ENCODE measurements at places on chromosomes 12 and 14. TPM values are rescaled to one million over a fixed set of nuclear protein-coding genes. Genes with fewer than 3 reads are reported as not detected.

The OAS2 gene
- total RNA-seq, result 20.6 TPM

DNA sequence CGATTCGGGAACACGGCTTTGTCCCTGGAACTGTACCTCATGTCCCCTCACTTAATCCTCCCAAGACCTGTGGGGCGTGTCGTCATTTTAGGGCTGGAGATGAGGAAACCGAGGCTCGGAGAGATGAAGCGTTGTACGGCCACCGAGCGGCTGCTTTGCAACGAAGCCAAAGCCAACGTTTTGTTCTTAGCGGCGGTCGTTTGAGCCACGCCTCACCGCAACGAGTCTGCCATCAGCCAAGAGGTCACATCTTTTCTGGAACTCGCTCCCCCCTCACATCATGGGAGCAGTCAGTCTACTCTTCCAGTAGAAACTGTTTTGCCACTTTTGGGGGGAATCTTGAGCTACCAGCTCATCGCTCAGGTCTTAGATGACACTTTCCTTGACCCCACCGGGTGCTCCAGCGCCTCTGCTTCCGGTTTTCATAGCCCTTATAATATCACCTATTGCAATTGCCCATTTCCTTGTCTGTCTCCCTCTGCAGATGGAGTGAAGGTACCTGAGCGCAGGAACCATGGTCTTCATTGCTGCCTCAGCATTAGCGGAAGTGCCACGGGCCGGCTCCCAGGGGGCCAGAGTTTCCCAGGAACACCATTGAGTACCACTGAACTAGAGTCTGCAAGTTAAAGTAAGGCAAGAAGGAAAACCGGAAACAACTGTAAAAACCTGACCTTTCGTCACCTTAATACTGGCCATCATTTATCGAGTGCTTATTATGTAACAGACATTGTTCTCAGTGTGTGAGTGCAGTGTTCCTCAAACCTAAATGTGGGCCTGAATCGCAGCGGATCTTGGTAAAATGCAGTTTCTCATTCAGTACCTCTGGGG, 19.6 kb downstream of the NINJ2 start:
- no peak for ATAC-seq

The INHBC gene
- total RNA-seq, result not detected

- no peak for ATAC-seq
Observed at GRCh38 chr12:9034095-9034494, 44.7 kb downstream of the KLRG1 start.

Data from esophagus mucosa (tissue), 1 donor.